ENCODE measurements at places on chromosomes 3 and 15.

DNA sequence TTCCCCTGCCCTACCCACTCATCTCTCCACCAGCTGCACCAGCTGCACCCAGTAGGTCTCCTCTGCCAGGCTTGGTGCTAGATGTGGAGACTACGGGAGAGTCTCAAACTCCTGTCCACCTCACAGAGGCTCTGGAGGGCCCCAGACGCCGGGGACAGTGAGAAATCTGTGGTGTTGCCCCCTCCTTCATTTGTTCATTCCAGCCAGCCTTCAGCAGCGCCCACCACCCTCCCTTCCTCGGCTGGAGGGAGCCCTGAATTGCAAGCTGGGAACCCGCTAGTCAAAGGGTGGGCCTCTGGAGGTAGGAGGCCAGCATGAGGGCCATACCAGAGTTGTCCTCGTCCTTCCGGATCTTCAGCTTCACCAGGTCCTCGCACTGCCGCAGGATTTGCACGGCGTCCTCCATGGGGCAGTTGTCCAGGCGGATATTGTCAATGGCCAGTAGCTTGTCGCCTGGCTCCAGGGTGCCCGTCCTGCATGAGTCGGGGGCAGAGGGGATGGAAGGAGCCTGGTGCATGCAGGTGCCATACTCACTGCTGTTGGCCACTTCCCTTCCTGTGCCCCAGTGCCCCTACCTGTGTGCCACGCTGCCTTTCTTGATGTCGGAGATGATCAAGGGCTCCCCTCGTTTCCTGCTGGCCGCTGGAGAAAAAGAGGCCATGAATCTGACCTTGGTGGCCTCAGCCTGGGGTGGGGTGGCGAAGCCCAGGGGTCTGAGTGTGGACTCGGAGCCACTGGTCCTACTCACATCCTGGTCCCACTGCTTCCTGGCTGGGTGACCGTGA lies 29.1 kb downstream of the GRIP2 start:
- H3K4me3 ChIP-seq = no peak overlapping the region
- no peaks in the 10 kb centered on the region for H3K36me3 ChIP-seq
- H3K4me1 ChIP-seq = no peaks in the 10 kb centered on the region

- no peaks in the 10 kb centered on the region for H3K36me3 ChIP-seq
- no peaks in the 10 kb centered on the region for H3K4me1 ChIP-seq
- no peak overlapping the region for H3K4me3 ChIP-seq
Measured at GRCh38 chr3:191775451-191776233, 314.7 kb downstream of the PYDC2 start.

GRCh38 chr15:71716990-71717389 lies 93.4 kb upstream of the NR2E3 start:
- H3K4me1 ChIP-seq = no peaks in the 10 kb centered on the region
- no peak for DNase-seq
- no peak overlapping the region for H3K4me3 ChIP-seq

- no peaks in the 10 kb centered on the region for H3K4me1 ChIP-seq
- H3K27ac ChIP-seq = no peak overlapping the region
- no peak overlapping the region for H3K4me3 ChIP-seq
- no peaks in the 10 kb centered on the region for H3K27me3 ChIP-seq
- no peak for DNase-seq
Measured at GRCh38 chr3:176595307-176595706, 602.0 kb downstream of the TBL1XR1 start.

GRCh38 chr3:125054449-125055329 lies 1.1 kb downstream of the HEG1 start:
- peaks cover 57% of the 10 kb centered on the region for H3K4me1 ChIP-seq
- H3K27me3 ChIP-seq = peaks cover 33% of the 10 kb centered on the region
- peak; percentile 43 for DNase-seq

DNA sequence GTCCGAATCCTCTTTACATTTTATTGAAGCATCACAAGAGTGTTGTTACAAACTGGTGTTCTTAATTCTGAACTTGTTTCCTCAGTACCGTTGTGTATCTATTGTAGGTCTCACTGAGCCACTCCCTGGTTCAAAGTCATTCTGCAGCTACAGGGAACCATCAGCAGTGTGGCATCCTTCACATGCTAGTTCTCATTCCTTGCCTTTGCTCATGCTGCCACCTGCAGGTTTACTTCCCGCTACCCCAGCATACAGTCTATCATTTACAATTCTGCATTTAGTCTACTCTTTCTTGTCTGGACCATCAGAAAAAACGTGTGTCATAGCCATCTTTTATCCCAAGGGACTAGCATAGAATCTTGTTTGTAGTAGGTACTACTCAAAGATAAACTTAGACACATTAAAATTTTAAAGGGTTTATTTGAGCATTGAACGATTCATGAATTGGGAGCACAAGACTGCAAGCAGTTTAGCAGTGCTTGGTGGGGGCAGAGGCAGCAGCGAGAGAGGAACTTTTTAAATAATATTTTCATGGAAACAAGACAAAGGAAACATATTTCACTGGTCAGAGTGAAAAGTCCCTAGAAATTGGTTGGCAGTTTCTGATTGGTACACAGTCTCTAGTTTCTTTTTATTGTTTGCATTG lies 402.1 kb downstream of the CADM2 start:
- H3K4me1 ChIP-seq = no peaks in the 10 kb centered on the region
- peak; percentile 21 for DNase-seq
- H3K27me3 ChIP-seq = no peaks in the 10 kb centered on the region
- H3K27ac ChIP-seq = no peak overlapping the region
- H3K36me3 ChIP-seq = no peaks in the 10 kb centered on the region

- DNase-seq = no peak
- H3K36me3 ChIP-seq = peaks cover 42% of the 10 kb centered on the region
- H3K27me3 ChIP-seq = no peaks in the 10 kb centered on the region
- H3K27ac ChIP-seq = no peak overlapping the region
- no peak overlapping the region for H3K4me3 ChIP-seq
Measured at GRCh38 chr3:183533412-183534132, 21.9 kb downstream of the KLHL6 start.

- H3K4me1 ChIP-seq = no peaks in the 10 kb centered on the region
- H3K27ac ChIP-seq = no peak overlapping the region
- no peak for DNase-seq
- H3K36me3 ChIP-seq = no peaks in the 10 kb centered on the region
- no peaks in the 10 kb centered on the region for H3K27me3 ChIP-seq
Measured at GRCh38 chr3:26962492-26963360, 340.2 kb downstream of the LRRC3B start.

DNA sequence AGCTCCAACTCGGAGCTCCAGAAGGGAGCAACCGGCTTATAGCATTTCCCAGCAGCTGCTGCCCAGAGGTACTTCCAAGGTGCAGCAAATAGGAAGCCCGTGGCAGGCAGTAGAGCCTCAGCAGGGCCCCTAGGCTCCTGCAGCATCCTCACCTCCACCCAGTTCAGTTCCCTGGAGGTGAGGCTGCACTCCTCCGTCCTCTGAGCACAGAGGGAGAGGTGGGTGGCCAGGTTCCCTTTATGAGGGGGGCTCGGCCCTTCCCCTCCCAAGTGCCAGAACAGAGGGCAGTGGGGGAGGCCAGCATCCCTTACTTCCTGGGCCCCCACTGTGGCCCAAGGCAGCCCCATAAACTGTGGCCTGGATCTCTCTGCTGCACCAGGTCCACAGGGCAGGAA lies 150.2 kb downstream of the ATP10A start:
- H3K4me1 ChIP-seq = no peaks in the 10 kb centered on the region
- peaks cover 13% of the 10 kb centered on the region for H3K36me3 ChIP-seq
- DNase-seq = no peak
- no peak overlapping the region for H3K27ac ChIP-seq
- H3K4me3 ChIP-seq = no peak overlapping the region

DNA sequence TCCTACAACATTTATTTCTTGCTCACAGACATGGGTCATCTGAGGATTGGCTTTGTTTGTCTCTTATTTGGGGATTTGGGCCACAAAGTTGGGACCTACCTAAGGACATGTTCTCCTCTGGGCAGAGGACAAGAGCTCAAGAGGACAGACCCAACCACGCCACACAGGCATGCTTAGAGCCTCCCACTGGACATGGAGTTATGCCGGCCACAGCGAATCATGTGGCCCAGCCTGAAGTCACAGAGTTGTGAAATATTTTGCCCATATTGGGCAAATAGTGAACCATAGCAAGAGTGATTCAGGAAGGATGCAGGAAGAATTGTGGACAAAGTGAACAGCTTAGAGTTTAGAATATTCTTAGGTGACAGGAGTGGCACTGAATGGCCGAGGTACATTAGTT lies 9.9 kb downstream of the TRAK1 start:
- H3K4me3 ChIP-seq = no peak overlapping the region
- H3K27me3 ChIP-seq = no peaks in the 10 kb centered on the region
- no peak overlapping the region for H3K27ac ChIP-seq
- DNase-seq = no peak
- H3K36me3 ChIP-seq = peaks cover 2% of the 10 kb centered on the region
- no peaks in the 10 kb centered on the region for H3K4me1 ChIP-seq

- peak overlapping the region; percentile 88 for H3K4me3 ChIP-seq
- peak overlapping the region; percentile 92 for H3K27ac ChIP-seq
- H3K4me1 ChIP-seq = peaks cover 34% of the 10 kb centered on the region
- H3K27me3 ChIP-seq = no peaks in the 10 kb centered on the region
Measured at GRCh38 chr3:40523781-40524180, 979 bp upstream of the ZNF621 start.

GRCh38 chr3:197353867-197354567 lies 55.6 kb upstream of the DLG1 start:
- no peaks in the 10 kb centered on the region for H3K36me3 ChIP-seq
- H3K27ac ChIP-seq = no peak overlapping the region
- H3K4me3 ChIP-seq = no peak overlapping the region
- peaks cover 15% of the 10 kb centered on the region for H3K27me3 ChIP-seq
- H3K4me1 ChIP-seq = no peaks in the 10 kb centered on the region

GRCh38 chr3:126316501-126316939 lies 40.7 kb downstream of the KLF15 start:
- no peaks in the 10 kb centered on the region for H3K4me1 ChIP-seq
- no peak overlapping the region for H3K27ac ChIP-seq
- DNase-seq = no peak
- H3K4me3 ChIP-seq = no peak overlapping the region
- H3K36me3 ChIP-seq = no peaks in the 10 kb centered on the region
- peaks cover 7% of the 10 kb centered on the region for H3K27me3 ChIP-seq

DNA sequence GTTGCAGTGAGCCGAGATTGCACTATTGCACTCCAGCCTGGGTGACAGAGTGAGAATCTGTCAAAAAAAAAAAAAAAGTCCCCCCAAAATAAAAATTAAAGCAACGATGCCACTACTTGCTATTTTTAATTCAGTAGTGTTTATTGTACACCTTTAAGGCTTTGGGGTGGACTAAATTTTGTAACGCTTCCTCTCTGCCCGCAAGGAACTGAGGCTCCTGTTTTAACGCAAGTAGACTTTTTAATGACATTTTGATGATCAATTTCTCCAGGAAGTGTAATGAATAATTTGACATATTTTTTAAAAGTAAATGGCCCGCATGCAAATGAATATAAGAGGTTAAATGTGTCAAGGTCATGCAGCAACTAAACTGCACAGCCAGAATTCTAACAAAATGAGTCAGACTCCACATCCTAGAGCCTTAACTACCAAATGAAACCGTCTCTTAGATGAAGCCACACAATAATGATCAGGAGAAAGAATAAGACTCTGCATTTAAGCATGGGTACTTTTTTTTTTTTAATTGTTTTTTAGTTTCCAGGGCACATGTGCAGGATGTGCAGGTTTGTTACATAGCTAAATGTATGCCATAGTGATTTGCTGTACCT lies 96.8 kb upstream of the LMOD3 start:
- no peak for DNase-seq
- peaks cover 10% of the 10 kb centered on the region for H3K36me3 ChIP-seq
- peaks cover 5% of the 10 kb centered on the region for H3K4me1 ChIP-seq
- no peak overlapping the region for H3K27ac ChIP-seq

GRCh38 chr3:149267565-149267964 lies 45.9 kb upstream of the CP start:
- DNase-seq = no peak
- no peaks in the 10 kb centered on the region for H3K4me1 ChIP-seq
- no peak overlapping the region for H3K27ac ChIP-seq
